ENCODE measurements at places on chromosomes 1 and 21.

GRCh38 chr1:942411-942821 lies 16.6 kb downstream of the NOC2L start:
- no peak overlapping the region for H3K4me3 ChIP-seq
- H3K4me1 ChIP-seq = peaks cover 7% of the 10 kb centered on the region
- peaks cover 45% of the 10 kb centered on the region for H3K27me3 ChIP-seq
- no peak for DNase-seq

- H3K4me1 ChIP-seq = no peaks in the 10 kb centered on the region
- no peaks in the 10 kb centered on the region for H3K36me3 ChIP-seq
- H3K27ac ChIP-seq = no peak overlapping the region
- peaks cover 70% of the 10 kb centered on the region for H3K27me3 ChIP-seq
These were observed 24.6 kb upstream of the ADARB1 start for GRCh38 chr21:45049714-45050344.

- no peak overlapping the region for H3K4me3 ChIP-seq
- no peak for DNase-seq
- H3K36me3 ChIP-seq = no peaks in the 10 kb centered on the region
- no peak overlapping the region for H3K27ac ChIP-seq
These were observed 140.3 kb upstream of the CSF3R start for GRCh38 chr1:36622741-36623648.

- no peak overlapping the region for H3K27ac ChIP-seq
- no peak for DNase-seq
- no peaks in the 10 kb centered on the region for H3K36me3 ChIP-seq
These were observed 101.2 kb downstream of the GLIS1 start for GRCh38 chr1:53637511-53638359.

- no peaks in the 10 kb centered on the region for H3K27me3 ChIP-seq
- peaks cover 6% of the 10 kb centered on the region for H3K36me3 ChIP-seq
- no peaks in the 10 kb centered on the region for H3K4me1 ChIP-seq
- no peak for DNase-seq
- no peak overlapping the region for H3K4me3 ChIP-seq
- no peak overlapping the region for H3K27ac ChIP-seq
These were observed 38.7 kb downstream of the ALPL start for GRCh38 chr1:21547876-21548275.

DNA sequence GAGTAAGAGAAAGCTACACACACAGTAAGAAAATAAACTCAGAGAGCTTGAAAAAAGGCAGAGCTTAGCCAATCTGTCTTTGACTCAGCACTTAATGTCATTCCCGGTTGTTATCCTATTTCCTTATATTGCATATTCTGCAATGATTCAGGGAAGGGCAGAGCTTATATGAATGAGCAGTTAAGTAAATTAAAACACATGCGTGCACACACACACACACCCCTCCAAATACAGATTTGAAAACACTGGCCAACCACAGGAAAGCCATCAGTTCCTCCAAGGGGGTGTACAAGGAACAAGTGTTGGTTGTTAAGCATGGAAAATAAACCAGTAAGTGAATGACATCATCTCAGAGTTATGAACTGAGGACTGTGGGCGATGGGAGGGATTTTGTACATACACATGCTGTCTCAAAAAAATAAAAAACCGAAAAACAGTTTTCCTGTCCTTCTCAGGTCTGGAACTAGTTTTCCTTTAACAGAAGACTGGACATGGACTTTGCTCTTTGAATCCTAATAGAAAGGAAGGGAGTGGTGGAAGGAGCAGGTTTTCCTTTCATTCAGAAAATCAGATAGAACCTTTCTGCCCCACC lies 1.0 kb downstream of the IQGAP3 start:
- H3K4me1 ChIP-seq = peaks cover 7% of the 10 kb centered on the region
- H3K27me3 ChIP-seq = peaks cover 38% of the 10 kb centered on the region
- no peaks in the 10 kb centered on the region for H3K36me3 ChIP-seq

DNA sequence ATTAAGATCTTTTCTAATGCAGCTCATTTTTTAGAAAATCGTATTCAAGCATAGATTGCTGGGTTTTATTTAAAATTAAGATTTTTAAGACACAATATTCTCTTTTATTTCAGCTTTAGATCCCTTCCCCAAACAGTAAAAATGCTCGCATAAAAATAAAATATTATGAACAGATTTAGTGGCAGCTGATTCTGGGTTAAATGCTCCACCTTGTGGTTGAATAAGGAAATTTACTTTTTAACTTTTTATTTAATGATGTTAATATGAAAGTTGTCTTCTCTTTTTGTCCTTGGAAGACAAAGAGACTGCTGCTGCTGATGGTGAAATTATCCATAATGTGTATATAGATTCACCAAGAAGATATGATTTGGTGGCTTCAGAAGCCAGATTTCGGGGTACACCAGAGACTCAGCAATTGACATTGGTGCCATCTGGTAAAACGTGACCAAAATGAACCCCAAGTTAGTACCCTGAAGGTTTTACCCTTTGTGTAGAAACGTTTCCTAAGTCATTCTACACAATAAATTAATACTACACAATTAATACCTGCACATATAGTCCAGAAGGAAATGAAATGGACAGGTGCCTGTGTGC lies 128.0 kb downstream of the ADAMTS1 start:
- no peak overlapping the region for H3K27ac ChIP-seq
- DNase-seq = no peak
- no peaks in the 10 kb centered on the region for H3K36me3 ChIP-seq

GRCh38 chr1:86887479-86888162 lies 26.3 kb downstream of the SELENOF start:
- peaks cover 36% of the 10 kb centered on the region for H3K4me1 ChIP-seq
- no peak overlapping the region for H3K4me3 ChIP-seq
- H3K27ac ChIP-seq = no peak overlapping the region
- H3K36me3 ChIP-seq = no peaks in the 10 kb centered on the region
- no peak for DNase-seq
